Activated CD8-positive, alpha-beta memory T cell treated with anti-CD3 and anti-CD28 coated beads, Interleukin-2, amount 10 ng/mL, durations not matched to agents 7 days and 5 days (primary cell): ENCODE measurements at places on chromosomes 6 and 20. TPM values are rescaled to one million over a fixed set of nuclear protein-coding genes. Genes with fewer than 3 reads are reported as not detected.

The GGTLC1 gene
- not detected for total RNA-seq

GRCh38 chr20:48770700-48771442 lies 56.9 kb downstream of the PREX1 start:
- peaks cover 30% of the 10 kb centered on the region for H3K36me3 ChIP-seq
- no peaks in the 10 kb centered on the region for H3K27me3 ChIP-seq
- H3K4me1 ChIP-seq: peaks cover 94% of the 10 kb centered on the region
- DNase-seq: no peak
- no peak overlapping the region for H3K4me3 ChIP-seq

The CRISP2 gene
- not detected for total RNA-seq

DNA sequence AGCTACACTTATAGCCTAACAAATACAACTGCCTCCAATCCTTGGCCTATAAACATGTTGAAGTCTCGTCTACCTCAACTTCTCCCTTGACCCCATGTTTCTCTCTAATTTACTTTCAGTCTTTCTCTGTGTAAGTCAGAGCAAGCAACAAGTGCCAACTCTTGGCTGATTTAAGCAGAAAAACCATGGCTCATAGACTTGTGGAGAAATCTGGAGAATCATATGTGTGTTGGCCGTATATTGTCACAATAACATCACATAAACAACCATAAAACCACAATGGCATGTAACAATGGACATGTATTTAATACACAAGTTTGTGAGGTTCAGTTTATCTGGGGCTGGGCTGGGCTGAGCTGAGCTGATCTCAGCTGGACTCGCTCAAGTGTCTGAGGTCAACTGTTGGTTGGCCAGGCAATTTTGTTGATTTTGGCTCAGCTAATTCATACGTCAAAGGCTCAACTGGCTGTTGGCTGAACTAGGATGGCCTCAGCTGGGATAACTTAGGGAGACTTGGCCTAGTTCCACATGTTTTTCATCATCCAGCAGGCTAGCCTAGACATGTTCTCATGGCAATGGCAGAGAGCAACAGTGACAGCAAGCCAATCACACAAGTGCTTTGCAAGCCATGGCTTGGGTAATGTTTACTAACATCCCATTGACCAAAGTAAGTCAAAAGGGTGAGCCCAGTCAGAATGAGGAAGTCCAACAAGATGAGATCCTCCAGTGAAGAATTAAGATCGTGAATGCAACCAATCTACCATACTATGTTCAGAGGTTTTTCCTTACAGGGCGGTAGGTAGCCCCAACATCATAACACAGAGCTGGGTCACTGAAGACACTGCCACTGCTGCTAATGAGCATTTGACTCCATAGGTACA lies 12.9 kb upstream of the TBC1D22B start:
- no peak for DNase-seq
- peaks cover 12% of the 10 kb centered on the region for H3K4me1 ChIP-seq
- H3K36me3 ChIP-seq: peaks cover 2% of the 10 kb centered on the region
- no peak overlapping the region for H3K4me3 ChIP-seq
- H3K27me3 ChIP-seq: peaks cover 2% of the 10 kb centered on the region

The RIMS1 gene
- not detected for total RNA-seq

- H3K27ac ChIP-seq: no peak overlapping the region
- no peak for DNase-seq
- H3K36me3 ChIP-seq: no peaks in the 10 kb centered on the region
- H3K4me3 ChIP-seq: no peak overlapping the region
Observed at GRCh38 chr20:62476056-62476838, 452 bp upstream of the GATA5 start.

DNA sequence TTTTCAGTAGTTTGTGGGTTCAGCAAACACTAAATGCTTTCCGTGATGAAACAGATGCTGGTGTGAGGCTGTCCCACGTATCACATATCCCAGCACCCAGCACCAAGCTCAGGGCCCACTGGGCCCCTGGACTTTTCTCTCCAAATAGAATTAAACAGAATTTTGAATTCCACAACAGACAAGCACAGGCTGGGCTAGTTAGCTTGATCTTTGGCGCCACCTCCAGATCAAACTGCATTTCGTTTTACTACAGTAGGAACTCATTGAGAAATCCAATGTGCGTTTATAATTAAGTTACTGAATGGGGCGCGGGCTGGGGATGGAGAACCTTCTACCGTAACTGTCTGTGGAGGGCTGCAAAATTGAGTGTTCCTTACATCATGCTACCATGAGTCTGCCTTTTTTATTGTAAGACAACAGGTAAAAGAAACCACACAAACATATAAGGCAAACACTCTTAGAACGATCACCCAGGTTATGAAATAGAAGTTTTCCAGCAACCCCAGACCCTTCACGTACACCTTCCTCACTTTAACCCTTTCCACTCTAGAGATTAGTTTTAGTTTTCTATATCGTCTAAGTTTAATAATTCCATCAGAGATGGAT lies 107.8 kb downstream of the ZFP64 start:
- no peak overlapping the region for H3K27ac ChIP-seq
- H3K4me1 ChIP-seq: peaks cover 9% of the 10 kb centered on the region
- H3K27me3 ChIP-seq: no peaks in the 10 kb centered on the region
- H3K4me3 ChIP-seq: no peak overlapping the region

DNA sequence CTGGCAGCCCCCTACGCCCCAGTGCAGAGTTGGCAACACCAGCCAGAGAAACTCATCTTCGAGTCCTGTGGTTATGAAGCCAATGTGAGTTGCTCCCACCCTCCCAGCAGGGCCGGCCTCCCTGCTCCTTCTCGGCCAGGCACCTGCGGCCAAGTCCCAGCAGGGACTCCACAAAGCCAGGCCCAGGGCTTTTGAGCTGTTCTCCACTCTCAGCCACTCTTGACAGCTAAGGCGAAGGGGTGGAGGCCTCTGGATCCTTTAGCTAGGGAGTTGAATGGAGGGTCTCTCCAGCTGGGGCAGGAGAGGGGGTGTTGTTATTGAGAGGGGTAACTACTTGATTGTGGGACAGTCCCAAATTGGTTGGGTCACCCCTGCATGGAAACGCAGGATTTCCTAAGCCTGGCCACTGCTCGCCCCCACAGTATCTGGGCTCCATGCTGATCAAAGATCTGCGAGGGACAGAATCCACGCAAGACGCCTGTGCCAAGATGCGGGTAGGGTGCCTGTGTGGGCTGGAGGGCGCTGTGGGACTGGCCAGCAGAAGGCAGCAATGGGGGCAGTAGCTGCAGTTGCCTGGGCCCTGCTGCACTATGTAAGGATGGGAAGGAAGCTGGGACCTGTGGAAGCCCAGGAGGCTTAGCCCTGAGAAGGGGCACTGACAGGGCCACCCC lies 58.3 kb downstream of the TCP11 start:
- DNase-seq: no peak
- H3K27me3 ChIP-seq: no peaks in the 10 kb centered on the region
- H3K4me1 ChIP-seq: peaks cover 2% of the 10 kb centered on the region
- H3K4me3 ChIP-seq: no peak overlapping the region

The RIPOR2 gene
- total RNA-seq: 53.4 TPM

DNA sequence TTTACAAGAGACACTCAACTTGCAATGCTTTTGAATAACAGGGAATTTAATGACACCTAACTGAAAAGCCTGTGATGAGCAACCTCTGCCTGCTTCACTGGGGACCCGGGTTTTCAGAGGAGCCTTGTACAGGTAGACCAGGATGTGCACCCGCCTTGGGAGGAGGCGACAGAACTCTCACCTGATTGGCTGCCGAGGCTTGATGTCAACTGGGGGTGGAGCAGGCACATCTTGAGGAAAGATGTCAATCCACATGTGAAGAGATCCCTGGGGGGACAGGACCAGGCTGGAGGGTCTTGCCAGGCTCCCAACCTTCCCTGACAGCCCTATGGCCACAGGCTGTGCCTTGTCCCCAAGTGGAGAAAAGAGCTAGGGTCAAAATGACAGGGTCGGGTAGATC lies 19.8 kb downstream of the ERGIC3 start:
- no peak for DNase-seq
- no peak overlapping the region for H3K27ac ChIP-seq
- peaks cover 3% of the 10 kb centered on the region for H3K27me3 ChIP-seq
- H3K36me3 ChIP-seq: no peaks in the 10 kb centered on the region

DNA sequence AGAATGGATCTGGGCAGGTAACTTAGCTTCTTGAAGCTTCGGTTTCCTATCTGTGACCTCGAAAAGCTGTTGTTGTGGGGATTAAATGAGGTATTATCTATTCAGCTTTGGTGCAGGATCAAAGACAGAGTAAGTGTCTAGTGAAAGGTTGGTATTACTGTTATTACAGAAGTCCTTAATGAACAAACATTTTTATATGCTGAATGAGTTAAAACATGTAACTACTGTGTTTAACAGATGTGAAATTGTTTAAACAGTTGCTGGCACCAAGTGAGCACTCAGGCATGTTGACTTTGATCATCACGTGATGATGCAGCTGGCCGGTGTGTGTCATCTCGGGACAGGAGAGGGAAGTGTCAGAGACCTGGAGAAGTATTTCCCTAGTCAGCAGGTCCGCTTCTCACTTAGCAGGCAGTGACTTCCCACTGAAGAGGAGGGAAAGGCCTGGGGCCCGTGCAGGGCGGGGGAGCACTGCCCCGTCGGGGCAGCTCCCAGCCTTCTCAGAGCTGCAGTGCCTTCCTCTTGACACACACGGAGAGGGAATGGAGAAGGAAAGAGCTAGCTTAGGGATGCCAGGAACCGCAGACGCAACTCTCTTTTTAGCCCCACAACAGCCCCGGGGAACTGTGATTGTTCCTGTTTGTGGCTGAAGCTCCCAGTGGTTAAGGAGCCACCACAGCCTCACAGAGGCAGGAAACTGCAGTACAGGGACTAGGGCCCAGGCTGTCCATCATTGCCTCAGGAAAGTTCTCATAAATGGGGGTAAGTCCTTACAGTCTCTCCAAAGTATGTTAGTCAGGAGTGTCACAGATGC lies 18.0 kb downstream of the TUBB2A start:
- DNase-seq: no peak
- no peaks in the 10 kb centered on the region for H3K36me3 ChIP-seq
- H3K4me1 ChIP-seq: no peaks in the 10 kb centered on the region

DNA sequence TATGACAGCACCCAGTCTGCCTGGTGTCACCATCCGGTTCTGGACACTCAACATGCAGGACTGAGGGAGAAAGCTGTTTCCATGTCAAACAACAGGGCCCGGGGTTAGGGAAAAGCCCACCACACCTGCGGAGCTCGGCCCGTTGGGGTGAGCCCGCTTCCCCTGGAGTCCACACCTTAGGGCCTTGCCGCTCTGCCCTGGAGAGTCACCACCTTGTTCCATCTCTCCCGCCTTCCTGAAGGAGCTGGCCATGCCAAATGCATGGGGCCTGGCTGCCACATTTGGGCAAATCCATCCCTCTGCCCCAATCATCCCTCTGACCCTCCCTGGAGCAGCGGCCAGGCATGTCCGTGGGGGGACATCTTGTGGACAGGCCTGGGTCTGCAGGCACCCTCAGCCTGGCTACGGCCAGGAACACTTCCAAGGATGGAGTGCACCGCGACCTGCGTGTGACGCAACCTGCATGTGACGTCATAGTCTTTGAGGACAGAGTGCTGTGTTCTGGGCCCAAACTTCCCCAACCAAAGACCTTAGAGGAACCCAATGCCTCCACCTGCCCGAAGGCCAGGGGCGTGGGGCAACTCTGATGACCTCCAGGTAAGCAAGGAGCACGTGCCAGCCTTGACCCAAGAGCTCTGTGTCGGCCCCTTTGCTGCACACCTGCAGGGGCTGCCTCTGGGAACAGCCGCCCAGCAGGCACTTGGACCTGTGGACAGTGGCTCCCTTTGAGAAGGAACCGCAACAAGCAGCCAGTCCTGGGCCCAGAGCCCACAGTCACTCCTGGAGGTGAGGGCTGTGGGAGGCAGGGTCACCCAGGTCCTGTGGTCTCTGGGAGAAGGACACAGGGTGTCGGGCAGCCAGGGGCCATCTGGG lies 1.7 kb downstream of the CABLES2 start:
- peak overlapping the region; percentile 71 for H3K4me3 ChIP-seq
- peaks cover 4% of the 10 kb centered on the region for H3K27me3 ChIP-seq
- H3K36me3 ChIP-seq: peaks cover 4% of the 10 kb centered on the region

- DNase-seq: peak; percentile 83
- no peaks in the 10 kb centered on the region for H3K27me3 ChIP-seq
- no peak overlapping the region for H3K4me3 ChIP-seq
- peaks cover 43% of the 10 kb centered on the region for H3K4me1 ChIP-seq
Observed at GRCh38 chr6:130697995-130698535, 129.1 kb upstream of the SMLR1 start.

GRCh38 chr6:2061880-2062279 lies 183.5 kb downstream of the GMDS start:
- peaks cover 5% of the 10 kb centered on the region for H3K4me1 ChIP-seq
- H3K27ac ChIP-seq: no peak overlapping the region
- no peak overlapping the region for H3K4me3 ChIP-seq
- DNase-seq: no peak

- peaks cover 2% of the 10 kb centered on the region for H3K36me3 ChIP-seq
- no peak overlapping the region for H3K4me3 ChIP-seq
- no peaks in the 10 kb centered on the region for H3K27me3 ChIP-seq
Observed at GRCh38 chr6:96465321-96465903, 56.2 kb upstream of the UFL1 start.

GRCh38 chr6:57190140-57190539 lies 18.0 kb downstream of the BAG2 start:
- H3K27me3 ChIP-seq: no peaks in the 10 kb centered on the region
- peaks cover 34% of the 10 kb centered on the region for H3K36me3 ChIP-seq
- H3K4me3 ChIP-seq: no peak overlapping the region
- H3K27ac ChIP-seq: no peak overlapping the region
- no peaks in the 10 kb centered on the region for H3K4me1 ChIP-seq

DNA sequence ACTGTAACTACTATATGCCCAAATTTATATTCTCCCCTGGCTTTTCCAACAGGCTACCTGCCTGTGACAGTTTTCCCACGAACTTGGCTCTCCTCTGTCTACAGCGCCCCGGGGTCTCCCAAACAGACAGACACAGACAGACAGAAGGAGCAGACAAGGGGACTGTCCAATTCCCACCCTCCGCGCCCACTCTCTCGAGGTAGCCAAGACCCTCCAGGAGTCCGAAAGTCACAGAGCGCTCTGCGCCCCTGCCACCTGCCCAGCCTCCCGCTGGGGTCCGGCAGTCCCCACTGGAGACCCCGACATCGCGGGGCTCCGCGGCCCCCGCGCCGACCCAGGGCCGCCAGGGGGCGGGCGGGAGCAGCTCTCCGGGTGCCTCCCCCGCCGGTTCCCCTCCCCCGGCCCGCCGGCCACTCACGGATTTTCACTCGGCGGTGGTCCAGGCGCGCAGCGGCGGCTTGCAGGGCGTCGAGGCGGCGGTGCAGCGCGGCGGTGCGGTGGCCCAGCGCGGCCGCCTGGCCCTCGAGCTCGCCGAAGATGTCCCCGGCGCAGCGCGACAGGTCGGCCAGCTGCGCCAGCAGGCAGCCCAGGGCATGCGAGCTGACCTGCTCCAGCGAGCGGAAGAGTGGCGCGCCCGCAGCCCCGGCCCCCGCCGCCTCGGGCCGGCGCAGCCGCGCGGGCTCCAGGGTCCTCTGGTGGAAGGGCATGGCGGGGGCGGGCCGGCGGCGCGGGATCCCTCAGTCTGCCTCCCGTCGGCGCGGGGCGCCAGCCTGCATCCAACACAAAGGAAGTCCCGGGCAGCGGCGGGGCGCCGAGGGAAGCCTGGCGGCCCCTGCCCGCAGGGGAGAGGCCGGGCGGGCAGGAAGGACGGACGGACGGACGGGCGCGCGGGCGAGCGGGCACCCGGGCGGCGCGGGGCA lies 81.3 kb upstream of the CCDC28A start:
- H3K4me1 ChIP-seq: peaks cover 6% of the 10 kb centered on the region
- H3K27ac ChIP-seq: no peak overlapping the region
- peak; percentile 60 for DNase-seq
